ENCODE measurements at places on chromosomes 1 and 21.

- DNase-seq = no peak
Measured at GRCh38 chr1:64984106-64984505, 17.8 kb upstream of the JAK1 start.

DNA sequence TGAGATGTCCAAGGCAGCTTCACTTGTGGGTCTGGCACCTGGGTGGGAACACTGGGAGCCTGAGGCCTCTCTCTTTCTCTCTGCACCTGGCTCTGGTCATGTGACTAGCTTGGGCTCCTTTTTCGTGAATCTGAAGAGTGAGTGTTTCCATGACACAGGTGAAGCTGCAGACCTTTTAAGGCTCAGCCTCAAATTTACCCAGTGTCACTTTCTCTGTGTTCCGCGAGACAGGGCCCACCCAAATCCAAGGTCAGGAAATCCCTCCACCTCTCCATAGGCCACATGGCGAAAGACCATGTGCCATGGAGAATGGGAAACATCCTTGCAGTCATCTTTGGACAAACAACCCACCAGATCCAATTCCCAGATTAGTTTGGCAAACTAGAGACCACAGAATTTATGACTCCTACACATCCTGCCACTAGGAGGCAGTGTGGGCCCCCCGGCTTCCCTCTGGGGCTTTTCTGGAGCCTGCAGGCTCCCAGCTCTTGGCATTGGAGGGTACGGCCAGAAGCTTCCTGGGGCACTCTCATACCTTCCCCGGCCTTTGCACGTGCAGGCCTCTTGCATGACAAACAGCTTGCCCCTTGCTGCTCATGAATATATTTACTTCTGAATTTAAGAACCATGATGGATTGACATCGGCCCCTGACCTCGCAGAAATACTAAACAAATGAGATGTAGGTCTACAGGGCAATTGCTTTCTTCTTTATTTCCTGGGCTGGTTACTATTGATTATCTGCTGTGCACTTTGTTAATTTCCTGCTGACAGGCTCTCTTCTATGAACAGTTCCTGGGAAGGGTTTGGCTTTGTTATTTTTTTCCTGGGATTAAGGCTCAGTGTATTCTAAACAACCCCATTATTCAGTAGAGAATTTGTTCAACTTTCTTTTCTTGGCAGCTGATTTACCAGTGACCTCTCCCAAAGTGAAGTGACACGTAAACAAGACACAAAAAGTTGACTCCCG, 180.7 kb downstream of the KAZN start:
- no peak for DNase-seq

GRCh38 chr1:60657926-60658325, 424.4 kb upstream of the NFIA start:
- no peak for DNase-seq

GRCh38 chr1:183989078-183989577, 48.4 kb downstream of the COLGALT2 start:
- DNase-seq = no peak

GRCh38 chr1:209772126-209772525, 12.2 kb downstream of the C1orf74 start:
- DNase-seq = no peak

DNA sequence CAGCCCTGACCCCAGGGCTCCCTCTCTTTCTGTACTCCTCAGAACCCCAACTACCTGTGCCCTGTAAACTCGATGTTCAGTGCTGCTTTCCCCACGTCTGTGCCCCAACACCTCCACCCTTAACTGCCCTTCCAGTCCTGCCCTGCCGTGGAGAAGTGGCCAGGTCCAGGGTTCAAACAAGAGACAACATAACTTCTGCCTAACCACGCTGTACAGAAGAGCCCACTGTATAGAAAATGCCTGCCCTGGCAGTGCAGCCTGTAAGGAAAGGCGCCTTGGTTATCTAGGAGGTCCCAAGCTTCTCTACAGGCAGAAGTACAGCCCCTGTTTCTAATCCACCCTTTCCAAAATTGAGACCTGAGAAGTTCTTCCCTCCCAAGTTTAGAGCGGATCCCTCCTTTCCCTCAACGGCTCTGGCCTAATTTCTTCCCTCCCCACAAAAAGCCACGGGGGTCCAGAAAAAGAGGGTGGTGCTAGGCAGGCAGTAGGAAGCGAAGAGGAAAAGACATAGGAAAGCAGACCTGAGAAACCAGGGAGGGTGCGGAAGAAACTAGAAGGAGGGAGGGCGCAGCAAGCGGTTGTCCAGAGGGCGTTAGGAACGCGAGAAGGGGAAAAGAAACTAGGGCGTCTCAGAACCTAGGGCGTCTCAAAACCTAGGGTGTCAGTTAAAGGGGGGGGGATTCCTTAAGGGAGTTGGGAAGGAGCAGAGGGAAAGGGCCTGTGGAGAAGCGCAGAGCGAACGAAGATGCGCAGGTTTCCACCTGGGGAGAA, 3.2 kb downstream of the DMRTA2 start:
- no peak for DNase-seq

GRCh38 chr1:197465528-197466327, 197.7 kb downstream of the CRB1 start:
- no peak for DNase-seq

GRCh38 chr1:73310797-73311381, 887.1 kb downstream of the LRRIQ3 start:
- DNase-seq = no peak

DNA sequence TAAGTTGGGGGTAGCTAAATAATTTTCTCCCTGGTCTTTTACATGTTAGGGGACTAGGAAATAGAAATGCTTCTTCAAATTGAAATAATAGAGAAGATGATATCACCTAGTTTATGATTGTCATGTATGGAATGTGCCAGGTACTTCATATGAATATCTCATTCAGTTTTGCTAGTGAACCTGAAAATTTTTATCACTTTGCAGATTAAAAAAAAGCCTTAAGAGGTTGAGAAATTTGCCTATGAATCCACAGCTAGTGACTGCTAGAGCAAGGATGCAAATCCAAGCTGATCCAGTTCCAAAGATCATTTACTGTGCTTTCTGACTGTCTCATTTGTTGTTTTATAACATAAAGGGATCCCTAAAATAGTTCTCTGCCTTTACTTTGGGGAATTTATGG, 24.7 kb downstream of the RNF2 start:
- DNase-seq = no peak

DNA sequence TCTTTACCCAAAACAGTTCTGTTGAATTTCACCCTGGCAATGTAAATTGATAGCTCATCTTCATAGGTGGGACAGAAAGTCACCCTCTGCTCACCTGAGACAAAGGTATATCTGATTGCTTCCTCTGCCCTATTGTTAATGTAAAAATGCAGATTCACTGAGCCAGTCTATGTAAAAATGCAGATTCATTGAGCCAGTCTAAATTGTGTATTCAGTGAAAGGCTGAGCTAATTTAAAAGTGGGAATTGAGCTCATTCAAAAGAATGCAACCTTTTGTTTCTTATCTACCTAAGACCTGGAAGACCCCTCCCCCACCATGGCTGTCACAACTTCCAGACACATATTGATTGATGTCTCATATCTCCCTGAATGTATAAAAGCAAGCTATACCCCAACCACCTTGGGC, 4.8 kb upstream of the MYSM1 start:
- no peak for DNase-seq

DNA sequence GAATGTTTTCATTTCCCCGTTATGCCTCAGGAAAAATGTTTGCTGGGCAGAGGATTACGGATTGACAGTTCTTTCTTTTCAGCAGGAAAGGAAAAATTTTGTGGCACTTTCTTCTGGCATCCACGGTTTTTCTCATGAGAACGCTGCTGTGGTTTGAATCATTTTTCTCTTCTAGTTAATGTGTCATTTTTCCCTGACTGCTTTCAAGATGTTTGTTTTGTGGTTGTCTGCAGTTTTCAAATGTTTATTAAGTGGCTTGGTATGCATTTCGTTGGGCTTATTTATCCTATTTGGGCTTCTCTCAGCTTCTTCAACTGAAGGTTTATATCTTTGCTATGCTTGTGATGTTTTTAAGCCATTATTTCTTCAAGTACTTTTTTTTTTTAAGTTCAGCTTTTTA, 359.0 kb downstream of the RGS7 start:
- no peak for DNase-seq

DNA sequence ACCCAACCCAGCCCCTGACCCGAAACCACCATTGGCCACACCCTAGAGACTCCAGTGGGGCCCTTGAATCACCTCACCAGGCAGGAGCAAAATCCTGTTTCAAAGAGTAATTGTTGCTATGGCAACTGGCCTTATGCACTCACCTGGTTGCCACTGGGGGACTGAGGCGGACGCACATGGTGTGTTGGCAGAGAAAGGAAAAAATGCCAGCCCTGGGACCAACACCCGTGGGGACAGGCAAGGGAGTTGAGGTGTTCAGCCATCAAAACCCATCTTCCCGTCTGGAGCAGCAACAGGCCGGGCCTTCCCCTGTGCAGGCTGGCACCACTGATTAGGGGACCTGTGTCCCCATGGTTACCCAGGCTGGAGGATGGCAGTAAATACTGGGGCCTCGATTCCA, 395.8 kb upstream of the VAMP3 start:
- DNase-seq = no peak

DNA sequence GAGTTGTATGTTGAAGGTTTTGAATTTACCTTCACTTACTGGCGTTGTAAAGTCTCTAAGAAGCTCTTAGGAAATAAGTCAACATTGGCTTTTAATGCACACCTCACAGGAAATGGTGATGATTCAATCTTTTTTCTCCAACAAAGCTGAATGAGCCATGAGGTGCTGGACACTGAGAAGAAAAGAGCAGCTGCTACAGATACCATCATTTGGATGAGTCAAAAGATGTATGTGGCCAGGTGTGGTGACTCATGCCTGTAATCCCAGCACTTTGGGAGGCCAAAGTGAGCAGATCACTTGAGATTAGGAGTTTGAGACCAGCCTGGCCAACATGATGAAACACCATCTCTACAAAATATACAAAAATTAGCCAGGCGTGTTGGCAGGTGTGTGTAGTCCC, 3.3 kb upstream of the IL23R start:
- no peak for DNase-seq

DNA sequence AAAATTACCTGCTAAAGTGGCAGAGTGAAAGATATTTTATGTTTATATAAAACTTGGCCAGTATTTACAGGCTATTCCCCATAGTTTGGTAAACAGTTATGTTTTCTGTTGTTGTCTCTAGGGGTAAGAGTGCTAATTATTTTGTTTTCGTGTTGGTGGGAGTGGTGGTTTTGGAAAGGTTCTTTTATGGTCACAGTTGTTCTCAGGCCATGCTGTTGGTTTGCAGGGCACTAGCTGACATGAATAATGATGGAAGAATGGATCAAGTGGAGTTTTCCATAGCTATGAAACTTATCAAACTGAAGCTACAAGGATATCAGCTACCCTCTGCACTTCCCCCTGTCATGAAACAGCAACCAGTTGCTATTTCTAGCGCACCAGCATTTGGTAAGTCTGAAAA, 92.5 kb downstream of the ITSN1 start:
- DNase-seq = no peak

DNA sequence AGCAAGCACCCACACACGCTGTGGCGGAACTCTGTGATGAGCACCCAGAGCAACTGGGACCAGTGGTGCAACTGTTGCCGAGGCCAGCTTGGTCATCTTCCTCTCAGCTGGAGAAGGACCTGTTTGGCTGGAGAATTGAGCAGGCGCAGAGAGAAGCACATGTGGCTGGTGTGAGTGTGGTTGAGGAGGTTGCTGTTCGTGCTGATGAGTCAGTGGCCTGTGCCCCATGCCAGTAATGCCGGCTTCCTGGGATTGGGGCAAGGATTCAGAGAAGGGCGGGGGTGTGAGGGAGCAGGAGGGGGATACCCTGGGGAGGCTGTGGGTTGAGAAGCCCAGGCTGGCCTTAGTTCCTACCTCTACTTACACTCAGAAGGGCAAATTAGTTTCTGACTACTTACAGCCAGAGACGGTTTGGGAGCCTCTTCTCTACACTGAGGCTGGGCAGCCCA, 57.5 kb upstream of the EPS8L3 start:
- peak; percentile 37 for DNase-seq

- DNase-seq = no peak
Measured at GRCh38 chr1:110533230-110533629, 14.3 kb upstream of the KCNA10 start.

- peak; percentile 81 for DNase-seq
Measured at GRCh38 chr21:45767071-45768006, 123.8 kb downstream of the PCBP3 start.

- DNase-seq = no peak
Measured at GRCh38 chr1:99246152-99246551, 18.1 kb upstream of the PLPPR4 start.

GRCh38 chr1:48789903-48790302, 13.2 kb upstream of the BEND5 start:
- DNase-seq = no peak

- no peak for DNase-seq
Measured at GRCh38 chr1:28329395-28330153, 734 bp downstream of the MED18 start.

DNA sequence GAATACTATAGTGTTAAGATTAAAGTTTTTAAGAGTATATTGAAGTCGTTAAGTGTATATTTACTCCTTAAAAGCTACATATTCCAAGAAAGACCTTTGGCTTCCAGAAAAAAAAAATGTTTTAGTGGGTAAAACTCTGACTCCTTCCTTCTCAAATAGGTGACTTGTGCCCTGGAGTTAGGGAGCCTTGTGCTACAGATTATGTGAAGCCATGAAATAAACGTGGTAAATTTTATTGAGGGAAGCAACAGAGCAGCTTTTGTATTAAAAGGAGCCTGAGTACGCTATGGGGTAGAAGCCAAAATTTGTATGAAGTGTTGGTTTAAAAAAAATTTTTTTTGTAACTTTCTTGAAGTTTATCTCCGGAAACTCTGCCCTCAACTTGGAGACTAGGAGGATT, 994 bp downstream of the RO60 start:
- DNase-seq = peak; percentile 7

- no peak for DNase-seq
Measured at GRCh38 chr1:1006305-1007159, 6.6 kb upstream of the HES4 start.

- no peak for DNase-seq
Measured at GRCh38 chr1:229694053-229694693, 68.1 kb downstream of the URB2 start.

GRCh38 chr1:47970882-47971281, 26.3 kb downstream of the TRABD2B start:
- DNase-seq = no peak

GRCh38 chr21:23887725-23888306, 1719.5 kb downstream of the MRPL39 start:
- peak; percentile 38 for DNase-seq

DNA sequence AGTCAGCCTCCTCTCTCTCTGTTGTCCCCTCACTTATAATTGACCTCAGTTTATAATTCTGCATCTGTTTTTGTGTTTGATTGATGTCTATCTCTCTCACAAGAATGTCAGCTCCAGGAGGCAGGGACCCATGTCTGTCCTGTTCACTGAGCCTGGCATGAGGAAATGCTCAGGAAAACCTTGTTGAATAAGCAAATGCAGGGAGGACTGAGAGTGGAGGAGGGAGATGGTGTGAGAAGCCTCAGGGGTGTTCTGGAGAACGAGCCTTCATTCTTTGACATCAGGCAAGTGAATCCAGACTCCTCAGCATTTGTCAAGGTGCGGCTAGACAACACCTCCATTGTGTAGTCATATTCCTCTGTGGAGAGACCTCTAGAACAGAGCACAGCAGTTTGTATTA, 45.5 kb downstream of the MAN1C1 start:
- DNase-seq = no peak

GRCh38 chr1:221217029-221217428, 337.8 kb downstream of the HLX start:
- DNase-seq = no peak

GRCh38 chr1:22749919-22750684, 39.5 kb downstream of the EPHB2 start:
- no peak for DNase-seq

Data from CD4-positive, CD25-positive, alpha-beta regulatory T cell (primary cell).